Stimulated activated CD8-positive, alpha-beta memory T cell treated with anti-CD3 and anti-CD28 coated beads, Interleukin-12 subunit alpha, Interleukin-12 subunit beta, amount 100 ng/mL, for 1 hour (primary cell): ENCODE measurements at places on chromosomes 7 and 10.

DNA sequence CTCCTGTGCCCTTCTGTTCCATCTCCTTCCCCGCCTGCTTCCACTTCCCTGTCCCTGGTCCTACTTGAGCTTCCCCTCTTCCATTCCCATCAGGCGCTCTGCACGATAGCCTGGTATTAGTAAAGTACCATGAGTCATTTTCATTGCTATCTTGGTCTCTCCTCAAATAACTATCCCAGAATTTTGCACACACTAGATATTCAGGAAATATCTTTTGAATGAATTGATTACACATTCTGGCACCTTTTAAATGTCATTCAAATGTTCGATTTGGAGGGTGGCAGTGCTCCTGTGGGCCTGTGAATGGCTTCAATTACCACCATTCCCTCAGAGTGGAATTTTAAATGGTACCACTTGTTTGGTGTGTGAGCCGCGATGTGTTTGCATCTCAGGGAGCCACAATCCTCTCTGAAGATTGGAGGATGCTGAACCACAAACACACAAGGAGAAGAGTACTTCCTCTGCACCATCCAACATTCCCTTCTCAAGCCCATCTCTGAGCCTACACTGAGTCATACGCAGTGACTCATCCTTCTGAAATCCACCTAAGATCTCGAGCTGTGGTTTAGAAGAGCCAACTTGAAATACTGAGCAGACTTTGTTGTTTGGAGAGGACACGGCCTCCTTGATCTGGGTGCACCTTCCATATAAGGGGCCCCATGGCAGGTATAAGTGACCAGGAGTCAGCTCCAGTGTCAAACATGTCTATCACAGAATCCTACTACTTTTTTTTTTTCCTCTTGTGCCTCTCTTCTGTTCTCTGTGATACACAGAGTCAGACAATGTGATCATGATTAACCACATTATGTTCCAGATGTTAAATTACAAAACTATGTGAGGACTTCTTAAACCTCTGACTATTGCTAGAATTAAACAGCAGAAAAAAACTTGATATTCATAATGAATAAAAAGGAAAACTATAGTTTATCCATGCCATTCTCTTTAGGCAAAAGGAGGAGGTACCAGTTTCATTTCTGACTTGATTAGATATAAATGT, 81.9 kb downstream of the BMPER start:
- no peak for DNase-seq

DNA sequence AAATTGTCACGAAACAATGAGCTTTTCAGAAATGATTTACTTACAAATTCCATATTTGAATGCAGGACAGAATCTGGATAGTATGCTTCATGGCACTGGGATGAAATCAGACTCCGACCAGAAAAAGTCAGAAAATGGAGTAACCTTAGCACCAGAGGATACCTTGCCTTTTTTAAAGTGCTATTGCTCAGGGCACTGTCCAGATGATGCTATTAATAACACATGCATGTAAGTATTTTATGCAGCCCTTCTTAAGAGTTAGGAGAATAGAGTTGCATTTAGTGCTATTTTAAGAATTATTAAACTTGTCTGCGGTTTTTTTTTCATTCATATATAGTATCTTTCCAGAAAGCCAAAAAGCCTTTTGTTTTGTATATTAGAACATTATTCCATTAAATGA, 67.4 kb downstream of the MMRN2 start:
- no peak for DNase-seq

GRCh38 chr10:11605807-11606408, 5.5 kb downstream of the USP6NL start:
- DNase-seq: no peak

- no peak for DNase-seq
Measured at GRCh38 chr10:6351495-6351894, 148.8 kb downstream of the PFKFB3 start.

DNA sequence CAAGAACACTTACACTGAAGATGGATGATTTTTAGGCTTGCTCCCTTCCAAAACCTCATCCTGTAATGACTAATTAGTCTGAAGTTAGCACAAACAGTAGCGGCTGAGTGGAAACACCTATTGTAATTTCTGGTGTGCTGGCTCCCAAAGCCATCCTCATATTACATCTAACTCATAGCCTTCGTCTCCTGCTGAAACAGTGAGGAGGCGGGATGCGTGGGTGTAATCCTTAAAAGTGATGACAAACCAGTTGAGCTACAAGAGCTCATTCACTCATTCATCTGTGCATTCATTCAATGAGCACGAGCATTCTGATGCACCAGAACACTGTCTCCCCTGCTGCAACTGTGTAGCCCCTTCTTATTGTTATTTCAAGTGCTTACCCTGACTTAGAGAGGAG, 235.3 kb downstream of the CALN1 start:
- DNase-seq: no peak

DNA sequence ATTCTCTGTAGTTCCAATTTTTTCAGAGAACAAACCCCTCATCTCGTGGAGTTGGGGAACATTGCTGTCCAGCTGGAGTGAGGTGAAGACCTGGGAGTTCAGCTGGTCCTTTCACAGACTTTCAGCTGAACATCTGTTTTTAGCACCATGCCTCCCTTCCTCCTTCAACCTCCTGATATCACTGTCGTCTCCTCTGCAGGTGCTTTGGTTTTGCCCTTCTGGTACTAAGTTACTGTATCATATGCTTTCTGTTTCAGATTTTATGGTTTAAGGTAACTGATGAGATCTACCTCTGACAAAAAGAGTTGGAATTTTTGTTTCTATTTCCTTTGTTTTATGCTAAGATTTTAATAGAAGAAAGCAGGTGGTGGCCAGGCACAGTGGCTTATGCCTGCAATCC, 102.9 kb downstream of the ZNF438 start:
- DNase-seq: no peak

DNA sequence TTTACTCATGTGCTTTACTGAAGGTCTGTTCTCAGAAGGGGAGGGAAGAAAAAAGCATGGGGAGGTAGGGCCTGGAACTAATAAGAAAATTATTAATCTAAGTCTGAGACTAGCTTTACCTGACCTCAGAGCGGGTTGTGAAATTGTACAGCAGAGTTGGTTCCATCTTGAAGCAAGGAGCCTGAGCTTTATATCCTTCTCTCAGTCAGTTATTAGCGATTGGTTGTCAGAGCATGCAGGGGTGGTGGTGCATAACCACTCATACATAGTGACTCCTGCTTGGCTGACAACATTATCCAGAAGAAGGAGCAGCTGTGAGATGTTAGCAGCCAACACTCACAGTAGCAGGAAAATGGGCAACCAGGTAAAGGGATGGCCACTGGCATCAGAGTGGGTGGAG, 976.3 kb upstream of the LRRTM3 start:
- DNase-seq: no peak
